GM12891 (cell line): ENCODE measurements at places on chromosomes 1 and 21.
A peak's percentile ranks its signal among the peaks of the same experiment; 100 is the strongest.

DNA sequence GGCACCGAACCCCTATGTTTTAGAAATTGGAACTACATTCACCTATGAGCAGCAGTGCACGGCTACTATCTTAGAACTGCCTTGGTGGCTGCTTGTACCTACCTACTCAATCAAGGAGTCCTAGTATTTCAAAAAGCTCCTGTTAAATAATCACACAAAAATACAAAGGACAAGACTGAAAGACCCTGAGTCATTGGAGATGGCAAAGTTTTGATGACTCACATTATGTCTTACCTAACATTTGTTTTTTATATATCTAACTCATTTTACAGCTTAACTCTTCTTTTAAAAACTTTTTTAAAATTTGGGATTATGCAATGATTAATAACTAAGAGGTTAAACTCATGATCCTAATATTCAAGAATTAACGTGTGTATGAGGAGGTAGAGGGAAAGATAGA, 1206.0 kb upstream of the TMPRSS15 start:
- DNase-seq: no peak

DNA sequence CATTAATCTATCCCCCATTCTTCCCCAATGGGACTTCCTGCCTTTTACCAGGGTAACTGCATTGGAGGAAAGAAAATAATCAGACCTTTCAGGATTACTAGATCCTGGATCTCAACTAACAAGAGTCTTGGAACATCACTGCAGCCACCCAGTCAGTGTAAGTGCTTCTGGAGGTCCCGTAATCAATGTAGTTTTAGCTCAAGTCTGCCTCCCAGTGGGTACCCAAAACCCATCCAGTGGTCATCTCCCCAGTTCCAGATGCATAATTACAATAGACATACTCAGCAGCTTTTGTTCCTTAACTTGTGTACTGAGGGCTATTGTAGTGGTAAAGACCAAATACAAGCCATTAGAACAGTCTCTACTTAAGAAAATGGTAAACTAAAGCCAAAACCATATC, 319.1 kb downstream of the GPATCH2 start:
- DNase-seq: no peak

DNA sequence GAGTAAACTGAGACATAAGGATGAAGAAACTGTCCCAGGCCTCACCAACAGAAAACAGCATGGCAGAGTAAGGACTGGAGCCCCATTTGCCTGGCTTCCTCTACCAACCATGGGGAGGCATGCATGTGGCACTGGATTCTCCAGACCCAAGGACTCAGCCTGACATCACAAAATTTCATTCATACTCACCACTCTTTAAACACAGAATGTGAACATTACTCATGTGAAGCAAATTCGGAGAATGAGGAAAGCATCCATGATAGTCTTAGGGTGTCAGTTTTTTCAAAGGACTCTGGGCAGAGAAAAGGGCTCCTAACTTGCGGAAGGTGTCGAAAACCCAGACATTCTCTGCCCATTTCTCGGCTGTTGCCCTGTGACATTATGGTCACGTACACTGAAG, 83.9 kb downstream of the PCNX2 start:
- no peak for DNase-seq

DNA sequence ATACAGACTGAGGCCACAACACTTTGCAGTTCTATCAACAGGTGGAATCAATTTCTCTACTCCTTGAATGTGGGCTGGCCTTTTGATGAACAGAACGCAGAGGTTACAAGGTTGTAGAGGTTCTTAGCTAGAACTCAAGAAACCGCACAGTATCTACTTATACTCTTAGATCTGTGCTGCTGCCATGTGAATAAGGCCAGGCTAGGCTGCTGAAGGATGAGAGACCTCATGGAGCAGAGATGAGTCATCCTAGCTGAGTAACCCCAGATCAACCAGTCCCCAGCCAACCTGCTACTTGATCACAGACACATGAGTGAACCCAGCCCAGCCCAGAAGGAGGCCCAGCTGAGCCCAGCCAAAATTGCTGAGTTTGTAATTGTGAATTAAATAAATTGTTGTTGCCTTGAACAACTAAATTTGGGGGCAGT, 35.3 kb upstream of the BCAR3 start:
- DNase-seq: peak; percentile 29

DNA sequence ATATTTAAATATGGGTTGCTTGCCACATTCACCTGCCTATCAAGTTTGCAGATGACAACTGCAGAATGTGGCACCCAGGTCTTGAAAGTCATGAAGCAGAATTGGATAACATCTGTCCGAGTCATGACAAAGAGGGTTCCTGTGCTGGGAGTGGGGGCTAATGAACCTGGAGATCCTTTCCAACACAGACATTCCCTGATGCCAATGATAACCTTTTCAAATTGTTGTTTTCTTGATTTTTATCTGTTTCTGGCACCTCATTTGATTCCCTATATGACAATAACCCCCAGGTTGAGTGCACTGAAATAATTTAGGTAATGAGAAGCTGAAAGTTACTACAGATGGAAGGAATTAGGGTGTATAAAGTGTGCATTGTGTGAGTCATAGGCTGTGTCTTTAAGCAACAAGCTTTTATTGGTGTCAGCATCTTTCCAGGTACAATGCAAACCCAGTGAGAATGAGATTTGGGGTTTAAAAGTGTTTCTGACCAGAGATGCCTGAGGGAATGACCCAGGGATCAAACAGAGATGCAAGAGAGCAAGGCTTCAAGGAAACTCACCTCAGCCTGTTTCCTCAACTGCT, 32.0 kb upstream of the IL10 start:
- no peak for DNase-seq

GRCh38 chr1:110440877-110441276, 10.1 kb upstream of the PROK1 start:
- no peak for DNase-seq

DNA sequence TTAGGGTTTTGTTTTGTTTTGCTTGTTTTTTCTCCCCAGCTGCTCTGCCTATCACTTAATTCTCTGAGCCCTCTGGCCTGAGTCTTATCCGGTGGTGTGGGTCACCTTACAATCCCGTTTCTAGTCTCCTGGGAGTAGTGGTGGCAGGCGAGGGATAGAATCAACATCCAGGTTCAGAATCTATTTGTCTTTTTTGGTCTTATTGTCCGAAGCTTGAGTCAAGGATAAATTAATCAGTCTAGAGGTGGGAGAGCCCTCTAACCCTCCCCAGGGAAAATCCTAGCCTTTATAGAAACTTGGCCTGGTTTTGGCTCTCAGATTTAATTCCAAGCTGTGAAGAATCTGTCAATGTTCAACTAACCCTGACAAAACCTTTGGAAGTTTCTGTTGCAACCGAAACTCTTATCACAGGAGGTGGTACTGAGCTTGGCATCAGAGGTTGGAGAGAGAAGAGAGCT, 246.3 kb downstream of the FGGY start:
- no peak for DNase-seq

DNA sequence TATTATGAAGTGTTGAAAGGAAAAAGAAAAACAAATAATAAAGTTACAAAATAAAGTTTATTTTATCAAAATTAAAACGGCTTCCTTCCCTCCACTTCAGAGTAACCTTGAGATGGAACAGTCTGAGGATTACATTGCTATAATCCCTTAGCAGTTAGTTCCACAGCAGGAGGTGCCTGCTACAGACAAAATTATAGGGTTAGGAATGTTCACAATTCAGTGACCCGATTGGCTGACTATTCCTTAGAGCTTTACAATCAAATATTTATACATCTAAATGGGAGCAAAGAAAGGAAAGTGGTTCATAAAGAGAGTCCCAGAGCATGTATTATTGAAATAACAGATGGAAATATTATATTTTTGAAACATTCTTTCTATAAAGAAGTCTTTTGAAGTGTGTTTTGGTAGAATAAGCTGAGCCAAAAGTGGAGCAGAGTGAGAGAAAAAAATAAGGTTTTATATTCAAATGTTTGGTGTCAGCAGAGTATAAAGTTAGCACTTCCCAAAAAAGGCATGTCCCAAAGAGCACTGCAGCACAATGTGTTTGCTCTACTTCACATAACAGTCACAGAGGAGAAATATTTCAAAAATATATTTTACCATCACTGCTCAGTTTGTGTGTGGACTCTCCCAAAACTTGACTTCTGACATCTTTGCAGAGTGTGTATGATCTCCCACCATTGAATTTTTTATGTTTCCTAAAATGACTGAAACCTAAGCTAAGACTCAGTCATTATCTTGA, 71.4 kb upstream of the GORAB start:
- DNase-seq: no peak

GRCh38 chr1:75539230-75540116, 71.4 kb downstream of the SLC44A5 start:
- DNase-seq: no peak

GRCh38 chr1:223033658-223034057, 109.4 kb downstream of the TLR5 start:
- no peak for DNase-seq

GRCh38 chr1:240869071-240869470, 257.1 kb upstream of the GREM2 start:
- DNase-seq: no peak

DNA sequence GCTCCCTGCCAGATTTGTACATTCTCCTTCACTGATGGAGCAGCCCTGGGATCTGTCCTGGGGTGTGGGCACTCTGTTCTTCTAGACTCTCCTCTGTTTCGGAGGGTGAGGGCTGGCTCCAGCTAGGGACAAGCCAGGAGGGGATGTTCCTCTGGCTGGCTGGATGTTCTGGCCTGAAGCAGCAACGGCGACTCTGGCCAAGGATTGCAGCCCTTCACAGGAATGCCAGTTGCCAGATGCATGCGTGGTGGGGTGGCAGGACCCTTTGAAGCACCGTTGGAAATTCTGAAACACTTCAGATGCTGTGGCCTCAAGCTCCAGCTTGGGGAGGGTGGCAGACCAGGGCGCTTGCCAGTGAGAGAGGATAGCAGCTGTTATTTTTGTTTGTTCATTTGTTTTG, 210.9 kb downstream of the TRABD2B start:
- no peak for DNase-seq

- DNase-seq: no peak
Measured at GRCh38 chr1:175865041-175865766, 121.8 kb upstream of the TNR start.

DNA sequence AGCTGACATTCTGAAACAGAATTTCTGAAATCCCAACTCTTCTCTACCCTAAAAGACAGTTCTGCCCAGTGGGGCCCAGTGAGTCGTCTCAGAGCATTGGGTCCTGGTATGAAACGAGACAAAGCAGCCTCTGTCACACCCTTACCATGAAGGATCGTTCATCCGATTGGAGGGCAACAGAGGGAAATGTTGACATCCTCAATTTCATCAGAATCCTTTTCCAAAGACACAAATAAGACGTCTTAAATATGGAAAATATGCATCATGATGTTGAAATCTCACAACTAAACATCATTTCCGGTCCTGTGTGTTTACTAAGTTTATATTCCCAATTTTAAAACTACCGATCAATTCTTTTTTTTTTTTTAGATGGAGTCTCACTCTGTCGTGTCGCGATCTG, 112.1 kb upstream of the SLC45A1 start:
- DNase-seq: no peak

- DNase-seq: no peak
Measured at GRCh38 chr1:29668551-29669157, 432.3 kb downstream of the PTPRU start.

- no peak for DNase-seq
Measured at GRCh38 chr1:10848109-10848684, 51.8 kb upstream of the CASZ1 start.

GRCh38 chr21:44773291-44773932, 28.2 kb downstream of the UBE2G2 start:
- DNase-seq: no peak

- DNase-seq: no peak
Measured at GRCh38 chr1:164660412-164660772, 101.4 kb downstream of the PBX1 start.

- DNase-seq: no peak
Measured at GRCh38 chr1:208004851-208005250, 93.9 kb upstream of the CD34 start.

- DNase-seq: no peak
Measured at GRCh38 chr21:32298658-32299081, at the start of gene MRAP. Gene MRAP, plus strand, starts transcription at chr21:32298855. Its CDS starts 117 bp downstream, at chr21:32298972.

DNA sequence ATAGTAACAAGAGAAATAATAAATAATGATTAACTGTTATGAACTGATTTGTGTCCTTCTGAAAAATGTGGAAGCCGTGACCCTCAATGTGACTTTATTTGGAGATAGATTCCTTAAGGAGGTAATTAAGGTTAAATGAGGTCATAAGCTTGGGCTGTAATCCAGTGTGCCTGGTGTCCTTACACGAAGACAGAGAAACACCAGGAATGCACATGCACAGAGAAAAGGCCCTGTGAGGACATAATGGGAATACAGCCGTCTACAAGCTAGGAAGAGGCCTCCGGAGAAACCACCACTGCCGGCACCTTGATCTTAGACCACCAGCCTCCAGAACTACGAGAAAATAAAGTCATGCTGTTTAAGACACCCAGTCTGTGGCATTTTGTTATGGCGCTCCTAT, 215.9 kb downstream of the NEGR1 start:
- DNase-seq: no peak
